ENCODE measurements at places on chromosomes 6 and 20.

DNA sequence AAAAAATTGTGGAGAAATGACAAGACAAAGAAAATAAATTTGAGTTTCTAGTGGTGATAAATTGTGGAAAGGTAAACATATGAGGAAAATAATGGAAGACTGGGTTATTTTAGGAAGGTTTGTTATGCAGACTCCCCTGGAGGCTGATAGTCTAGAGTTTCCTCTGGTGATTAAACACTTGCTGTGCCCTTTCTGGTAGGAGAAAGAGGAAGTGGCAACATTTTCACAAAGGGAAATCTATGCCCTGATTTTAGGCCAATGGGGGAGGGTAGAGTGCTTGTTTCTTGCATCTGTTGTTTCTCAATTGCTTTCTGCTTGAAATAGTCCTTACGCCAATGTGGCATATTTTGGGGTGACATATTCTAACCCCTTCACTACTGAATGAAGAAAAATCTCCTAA is 129.1 kb upstream of the DOK5 start:
- no peak for DNase-seq

- no peak for DNase-seq
These were observed 63.5 kb downstream of the STMND1 start for GRCh38 chr6:17165383-17165782.

DNA sequence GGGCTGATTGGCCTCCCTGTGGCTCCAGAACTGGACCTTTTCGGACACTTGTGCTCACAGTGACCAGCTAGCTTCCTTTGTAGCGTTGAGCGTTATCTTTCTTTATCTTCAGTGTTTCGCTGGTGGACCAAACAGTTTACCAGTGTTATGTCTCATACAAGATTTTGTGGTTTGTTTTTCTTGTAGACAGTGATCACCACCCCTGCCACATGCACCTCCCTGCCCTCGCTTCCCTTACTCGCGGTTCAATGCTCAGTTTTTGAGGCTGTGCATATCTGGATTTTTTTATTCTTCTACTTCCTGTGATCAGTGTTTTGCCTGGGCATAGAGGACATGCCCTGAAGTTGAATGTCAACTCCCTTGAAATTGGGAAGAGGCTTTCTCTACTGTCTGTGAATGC is 16.4 kb downstream of the MYT1 start:
- no peak for DNase-seq

DNA sequence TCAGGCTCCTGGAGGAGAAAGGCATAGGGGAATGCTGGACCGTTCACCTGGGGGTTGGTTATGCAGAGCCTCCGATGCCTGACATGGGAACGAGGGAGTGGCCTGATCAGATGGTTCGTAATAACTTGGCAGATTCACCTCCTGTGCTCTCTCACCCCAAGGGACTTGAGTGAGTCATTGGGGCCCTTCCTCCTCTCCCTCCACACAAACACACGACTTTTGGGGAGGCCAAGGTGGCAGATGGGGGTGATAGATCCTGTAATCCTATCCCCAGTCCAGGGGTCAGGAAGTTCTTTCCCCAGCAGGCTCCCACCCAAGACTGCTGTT is 45.6 kb upstream of the ARFGEF2 start:
- DNase-seq = no peak

DNA sequence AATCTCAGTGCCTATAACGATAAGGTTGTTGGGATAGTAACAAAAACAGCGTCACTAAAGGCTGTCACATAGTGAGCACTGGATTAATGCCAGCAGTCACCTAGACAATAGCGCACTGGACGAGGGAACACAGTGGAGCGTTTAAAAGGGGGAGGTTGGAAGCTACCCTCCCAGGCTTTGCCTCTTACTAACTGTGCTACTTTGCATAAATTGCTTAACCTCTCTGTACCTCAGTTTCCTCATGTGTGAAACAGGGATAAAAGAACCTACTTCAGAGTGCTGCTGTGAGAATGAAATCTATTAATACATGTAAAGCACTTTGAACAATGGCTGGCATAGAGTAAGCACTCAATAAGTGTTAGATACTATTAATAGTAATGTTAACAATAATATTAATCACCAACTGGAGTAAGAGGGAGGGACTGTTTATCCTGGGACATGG is 10.5 kb downstream of the BCL2L1 start:
- no peak for DNase-seq

GRCh38 chr20:53664121-53664520 is 70.5 kb upstream of the ZNF217 start:
- no peak for DNase-seq

- DNase-seq = peak; percentile 52
These were observed 369 bp downstream of the SLC4A11 start for GRCh38 chr20:3238616-3239025.

DNA sequence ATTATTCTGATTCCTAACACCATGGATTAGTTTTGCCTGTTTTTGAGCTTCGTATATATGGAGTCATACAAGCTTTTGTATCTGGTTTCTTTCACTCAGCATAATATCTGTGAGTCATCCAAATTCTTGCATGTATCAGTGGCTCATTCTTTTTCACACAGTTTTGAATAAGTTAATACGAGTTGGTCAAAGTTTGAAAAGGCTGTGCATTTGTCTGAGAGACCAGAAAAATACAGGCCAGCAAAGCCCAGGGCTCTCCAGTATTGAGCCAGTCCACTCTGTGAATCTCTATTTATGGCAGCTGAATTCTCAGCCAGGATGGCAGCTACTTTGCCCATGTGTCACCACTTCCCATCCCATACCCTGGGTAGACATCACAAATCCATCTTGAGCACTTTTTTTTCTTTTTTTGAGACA is 7.2 kb upstream of the CHMP4B start:
- DNase-seq = no peak

- DNase-seq = no peak
These were observed 6.0 kb upstream of the QKI start for GRCh38 chr6:163408352-163408991.

GRCh38 chr6:1438471-1438881 is 49.1 kb downstream of the FOXF2 start:
- no peak for DNase-seq

DNA sequence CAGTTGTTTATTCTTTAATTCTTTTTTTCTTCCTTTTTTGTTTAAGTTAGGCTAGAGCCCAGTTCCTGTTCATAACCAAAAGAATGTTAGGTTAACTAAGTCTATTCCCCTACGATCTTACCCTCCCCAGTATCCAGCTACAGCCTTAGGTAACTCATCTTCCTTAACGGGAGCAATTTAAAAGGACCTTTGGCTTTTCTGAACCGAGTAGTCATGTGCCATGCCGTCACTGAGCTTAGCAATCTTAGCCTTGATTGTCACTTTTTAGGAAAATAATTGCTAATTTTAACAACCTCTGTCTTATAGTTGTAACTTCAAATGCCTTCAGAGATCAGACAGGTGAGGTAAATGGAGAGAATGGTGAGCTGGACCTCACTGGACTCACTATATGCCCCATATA is 6.2 kb downstream of the METTL24 start:
- DNase-seq = no peak

- DNase-seq = no peak
These were observed 62.2 kb upstream of the DDR1 start for GRCh38 chr6:30821862-30822784.

- peak; percentile 83 for DNase-seq
These were observed 81.4 kb downstream of the LIN28B start for GRCh38 chr6:105038259-105038658.

DNA sequence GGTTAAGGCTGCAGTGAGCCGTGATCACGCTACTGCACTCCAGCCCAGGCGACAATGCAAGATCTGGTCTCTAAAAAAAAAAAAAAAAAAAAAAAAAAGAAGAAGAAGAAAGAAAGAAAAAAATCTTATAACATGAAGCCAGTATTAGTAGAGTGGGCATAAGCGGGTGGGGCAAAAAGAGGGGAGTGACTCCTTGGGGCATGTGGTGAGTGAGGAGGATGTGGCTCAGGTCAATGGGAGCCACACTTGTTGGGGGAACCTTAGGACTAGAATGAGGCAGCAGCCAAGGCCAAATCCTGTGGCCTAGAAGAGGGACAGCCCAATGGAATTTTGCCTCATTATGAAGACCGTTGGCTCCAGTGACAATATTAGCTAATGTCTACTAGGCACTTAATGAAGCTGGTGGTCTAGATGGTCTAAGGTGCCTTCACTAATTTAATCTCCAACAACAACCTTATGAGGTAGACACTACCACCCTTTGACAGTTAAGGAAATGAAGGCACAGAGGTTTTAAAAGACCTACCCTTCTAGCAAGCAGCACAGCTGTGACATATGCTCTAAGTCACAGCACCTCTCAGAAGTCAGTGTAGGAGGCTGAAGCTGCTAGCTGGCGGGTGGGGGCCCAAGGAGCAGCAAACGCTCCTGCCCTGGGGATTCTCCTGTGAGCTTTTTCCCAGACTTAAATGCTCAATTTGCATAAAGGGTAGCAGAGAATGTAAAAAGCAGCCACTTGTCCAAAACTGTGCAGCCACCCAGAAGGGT is 23.6 kb upstream of the ARMC12 start:
- no peak for DNase-seq

- DNase-seq = no peak
These were observed 731.9 kb upstream of the FLRT3 start for GRCh38 chr20:15069355-15069754.

DNA sequence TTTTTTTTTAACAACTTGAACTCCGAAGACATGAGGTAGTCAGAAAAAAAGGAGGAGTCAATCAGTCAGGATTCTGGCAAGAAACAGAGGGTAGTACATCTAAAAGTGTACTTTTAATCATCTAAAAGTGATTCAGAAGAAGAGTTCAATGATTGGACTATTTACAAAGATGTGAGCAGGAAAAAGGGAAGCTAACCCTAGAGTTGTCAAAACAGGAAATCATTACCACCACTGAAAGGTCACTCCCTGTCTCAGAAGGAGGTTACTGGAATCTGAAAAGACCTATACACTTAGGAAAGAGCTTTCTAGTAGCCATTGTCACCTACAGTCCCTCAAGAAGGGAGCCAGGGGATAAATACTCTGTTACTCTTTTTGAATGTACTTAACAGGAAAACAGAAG is 16.7 kb upstream of the LMBRD1 start:
- DNase-seq = no peak

GRCh38 chr6:154650351-154650750 is 82.9 kb upstream of the SCAF8 start:
- DNase-seq = no peak

- DNase-seq = no peak
These were observed 646.6 kb upstream of the HS3ST5 start for GRCh38 chr6:114989279-114989964.

DNA sequence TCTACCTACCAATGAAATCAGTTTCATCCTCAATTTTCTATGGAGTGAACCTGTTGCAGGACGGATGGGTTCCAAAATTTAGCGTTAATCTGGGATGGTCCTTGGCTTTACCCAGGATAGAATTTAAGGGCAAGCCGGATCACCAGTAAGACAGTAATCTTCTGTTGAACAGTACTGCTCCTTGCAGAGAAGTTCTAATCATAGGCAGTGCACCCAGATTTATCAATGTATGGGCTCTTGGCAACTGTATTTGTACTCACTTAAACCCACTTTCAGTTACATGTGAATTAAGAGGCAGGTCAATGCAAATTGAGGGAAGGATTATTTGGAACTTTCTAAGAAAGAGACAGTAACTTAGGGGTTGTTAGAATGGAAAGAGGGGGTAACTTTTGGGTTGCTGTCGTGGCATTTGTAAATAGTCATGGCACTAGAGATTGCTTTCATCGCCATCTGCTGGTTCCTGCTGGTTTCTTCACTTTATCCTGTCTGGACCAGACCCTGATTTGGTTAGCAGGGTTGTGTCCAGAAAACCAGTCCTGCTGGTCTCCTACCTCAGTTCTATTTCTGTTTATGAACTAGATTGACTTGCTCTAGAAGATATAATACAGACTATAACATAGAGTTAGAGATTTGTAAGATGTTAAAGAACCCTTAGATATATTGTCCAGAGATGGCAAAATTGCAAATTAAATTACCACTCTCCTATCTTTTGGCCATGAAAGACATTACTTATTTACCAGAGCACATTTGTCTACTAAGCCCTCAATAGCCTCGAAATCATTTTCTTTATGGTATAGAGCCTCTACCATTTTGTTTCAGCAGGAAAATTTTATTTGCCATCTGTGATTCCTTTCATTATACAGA is 646.3 kb downstream of the UTRN start:
- peak; percentile 49 for DNase-seq

DNA sequence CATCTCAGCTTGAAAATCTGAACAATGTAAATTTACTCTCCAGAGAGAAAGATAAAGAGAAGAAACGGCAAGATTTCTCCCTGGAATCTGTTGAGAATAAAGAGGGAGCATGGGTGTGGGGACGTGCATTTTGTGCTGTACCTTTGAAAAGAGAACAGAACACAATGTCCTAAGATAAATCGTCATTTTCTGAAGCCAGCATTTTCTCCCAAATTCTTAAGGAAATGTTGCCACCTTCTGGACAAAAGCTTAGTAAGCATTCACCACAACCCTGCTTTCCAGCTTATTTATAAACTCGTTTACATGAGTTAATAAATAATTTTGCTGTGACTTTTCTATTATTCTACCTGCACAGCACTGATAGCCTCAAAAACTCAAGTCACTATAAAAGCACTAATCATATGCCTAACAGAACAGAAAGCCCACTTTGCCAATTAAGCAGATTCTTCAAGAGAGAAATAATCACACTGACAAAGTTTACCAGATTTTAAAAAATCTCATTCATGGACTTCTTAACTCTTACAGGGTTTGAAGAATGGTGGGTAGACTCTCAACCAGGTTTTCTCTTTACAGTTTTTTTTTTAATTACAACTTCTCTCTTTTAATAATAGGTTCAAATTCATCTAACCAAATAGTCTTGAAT is 155.8 kb downstream of the MBOAT1 start:
- no peak for DNase-seq

GRCh38 chr6:170018936-170019817 is 267.8 kb downstream of the ERMARD start:
- DNase-seq = no peak

- DNase-seq = no peak
These were observed 12.4 kb upstream of the NDRG3 start for GRCh38 chr20:36758276-36758675.

DNA sequence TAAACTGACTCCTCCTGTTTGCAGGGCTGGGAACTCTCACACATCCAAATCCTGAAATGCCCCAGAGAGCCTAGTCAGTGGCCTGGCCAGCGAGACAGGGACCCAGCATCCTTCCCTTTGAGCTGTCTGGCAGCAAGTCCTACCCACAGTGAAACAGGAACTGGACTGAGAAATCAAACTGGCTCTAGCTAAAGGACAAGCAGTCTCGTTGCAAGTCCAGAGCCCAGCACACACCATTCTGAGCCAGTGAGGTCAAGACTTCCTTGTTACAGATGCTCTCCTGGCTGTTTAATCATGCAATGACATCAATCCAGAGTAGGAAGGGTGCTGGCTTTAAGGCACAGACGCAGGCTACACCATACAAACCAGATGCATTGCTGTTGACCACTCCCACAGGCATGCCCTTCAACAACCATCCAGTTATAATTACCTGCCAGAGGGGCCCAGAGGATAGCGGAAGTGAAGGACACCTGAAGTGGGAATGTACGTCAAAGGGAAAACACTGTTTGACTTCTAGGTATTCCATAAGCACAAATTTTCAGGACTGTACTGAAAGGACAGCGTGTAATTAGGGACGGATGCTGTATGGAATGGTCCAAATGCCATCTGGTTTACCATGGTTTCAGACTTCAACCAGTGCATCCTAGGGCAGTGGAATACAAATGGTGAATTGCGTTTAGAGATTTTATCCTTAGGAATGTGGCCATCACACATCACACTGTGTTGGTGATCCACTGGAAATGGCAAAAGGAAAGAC is 114.4 kb downstream of the SLC23A2 start:
- no peak for DNase-seq

GRCh38 chr6:35370785-35371493 is 28.6 kb downstream of the PPARD start:
- no peak for DNase-seq
